ENCODE measurements at places on chromosomes 3 and 15. TPM values are rescaled to one million over a fixed set of nuclear protein-coding genes. Genes with fewer than 3 reads are reported as not detected.

The SMAD6 gene
- 0.93 TPM for total RNA-seq

The DISP2 gene
- under 0.01 TPM for total RNA-seq

The P2RY14 gene
- total RNA-seq, result not detected

The RAB43 gene
- 15.4 TPM for total RNA-seq

The LRRIQ4 gene
- total RNA-seq, result not detected

The CEMIP gene
- 4.8 TPM for total RNA-seq

The TMCO5A gene
- total RNA-seq, result not detected

The MASP1 gene
- not detected for total RNA-seq
